NCI-H1930 (cell line): ENCODE measurements at places on chromosomes 7 and 10.

DNA sequence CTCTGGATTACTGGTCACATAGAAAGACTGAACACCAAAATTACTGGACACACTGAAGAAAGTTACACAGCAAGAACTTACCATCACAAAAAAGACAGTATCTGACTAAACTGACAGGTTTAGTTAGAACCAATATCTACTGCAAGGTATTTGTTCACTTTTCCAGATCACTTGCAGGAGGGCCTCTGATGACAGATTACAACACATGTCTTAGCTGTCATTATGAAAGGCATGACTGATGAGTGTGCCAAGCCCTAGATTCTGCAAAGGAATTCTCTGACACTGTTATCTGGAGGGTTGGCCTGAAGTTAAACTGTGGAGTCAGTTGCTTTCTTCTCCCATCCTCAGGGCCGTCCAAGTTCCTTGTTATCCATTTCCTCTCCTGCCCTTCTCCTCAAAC is 242.7 kb downstream of the KIF20B start:
- DNase-seq, result no peak

DNA sequence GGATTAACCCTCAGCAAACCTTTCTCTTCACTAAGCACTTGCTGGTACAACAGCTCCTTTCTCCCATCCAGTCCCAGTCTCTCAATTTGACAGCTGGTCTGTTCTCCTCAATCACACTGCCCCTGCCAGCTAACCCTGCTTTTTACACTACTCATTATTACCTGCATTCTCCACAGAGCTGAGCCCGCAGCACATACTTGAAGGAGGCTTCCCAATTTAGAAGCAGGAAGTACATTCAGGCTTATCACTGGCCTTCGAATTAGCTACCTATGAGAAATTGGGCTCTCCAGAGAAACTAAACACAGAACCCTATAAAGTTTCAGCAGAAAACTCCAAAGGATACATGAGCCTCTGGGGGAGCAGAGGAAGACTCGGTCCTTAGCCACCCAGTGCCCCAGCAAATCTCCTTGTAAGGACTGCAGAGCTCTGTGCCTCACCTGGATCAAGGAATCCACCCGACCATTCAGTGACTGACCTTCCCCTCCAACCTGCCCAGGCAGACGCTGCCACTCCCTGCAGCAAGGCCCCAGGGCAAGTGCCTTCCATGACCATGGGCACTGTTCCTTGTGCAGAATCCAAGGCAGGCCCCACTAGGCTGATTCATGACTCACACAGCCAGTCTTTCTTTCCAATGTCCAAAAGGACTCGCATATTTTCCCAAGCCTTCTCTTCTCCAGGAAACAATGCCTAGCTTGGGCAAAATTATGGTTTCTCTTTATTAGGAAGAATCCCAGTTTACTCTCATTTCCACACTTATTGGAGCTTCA is 68.0 kb downstream of the VOPP1 start:
- no peak for DNase-seq

DNA sequence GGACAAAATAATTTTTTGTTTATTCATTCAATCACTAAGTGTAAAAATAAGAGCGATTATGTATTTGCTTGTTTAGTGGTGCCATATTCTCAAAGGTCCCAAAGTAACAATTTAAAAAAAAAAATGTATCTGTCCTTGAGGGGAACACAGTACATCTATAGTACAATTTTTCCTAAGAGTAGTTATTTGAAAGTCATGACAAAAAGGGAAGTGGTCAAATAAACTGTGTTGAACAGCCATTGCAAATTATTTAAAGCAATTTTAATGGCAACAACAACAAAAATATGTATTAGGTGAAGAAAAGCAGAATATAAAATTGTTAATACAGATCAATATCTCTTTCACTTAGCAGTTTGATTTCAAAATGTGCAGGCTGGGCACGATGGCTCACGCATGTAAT is 943.5 kb downstream of the CNTNAP2 start:
- no peak for DNase-seq

DNA sequence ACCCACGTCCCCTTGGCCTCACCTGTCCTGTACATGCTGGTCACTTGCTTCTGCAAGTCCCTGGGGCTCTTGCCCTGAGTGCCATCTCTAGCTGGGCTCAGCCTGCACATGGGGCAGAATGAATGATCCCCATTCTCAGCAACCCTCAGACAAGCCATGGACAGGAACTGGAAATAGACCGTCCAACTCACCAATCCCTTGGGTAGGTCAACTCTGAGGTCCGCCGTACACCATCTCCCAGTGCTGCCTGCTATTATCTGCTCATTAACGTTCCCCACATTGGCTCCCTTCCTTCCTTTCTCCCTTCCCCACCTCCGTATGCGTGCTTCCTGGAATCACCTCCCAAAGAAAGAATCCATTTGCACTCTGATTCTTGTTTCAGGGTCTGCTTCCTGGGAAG is 335.0 kb downstream of the SFMBT2 start:
- no peak for DNase-seq

DNA sequence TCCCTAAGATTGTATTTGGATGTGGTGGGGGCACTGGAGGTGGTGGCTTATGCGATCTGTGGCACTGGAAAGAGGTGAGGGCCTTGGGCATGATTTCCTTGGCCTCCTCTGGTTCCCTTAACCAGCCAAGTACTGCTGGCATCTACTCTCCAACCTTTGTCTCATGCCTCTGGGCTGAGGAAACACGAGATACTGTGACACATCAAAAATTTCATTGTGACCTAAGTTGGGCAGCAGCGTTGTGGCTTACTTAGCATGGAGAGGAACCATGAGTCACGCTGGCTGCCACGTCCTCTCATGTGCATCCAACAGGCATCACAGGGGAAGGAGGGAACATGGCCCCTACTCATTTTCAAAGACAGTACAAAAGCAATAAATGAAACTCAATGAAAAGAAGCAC is 29.7 kb upstream of the GSDME start:
- DNase-seq, result no peak

- DNase-seq, result no peak
Measured at GRCh38 chr10:132685101-132685891, 100.7 kb downstream of the NKX6-2 start.

DNA sequence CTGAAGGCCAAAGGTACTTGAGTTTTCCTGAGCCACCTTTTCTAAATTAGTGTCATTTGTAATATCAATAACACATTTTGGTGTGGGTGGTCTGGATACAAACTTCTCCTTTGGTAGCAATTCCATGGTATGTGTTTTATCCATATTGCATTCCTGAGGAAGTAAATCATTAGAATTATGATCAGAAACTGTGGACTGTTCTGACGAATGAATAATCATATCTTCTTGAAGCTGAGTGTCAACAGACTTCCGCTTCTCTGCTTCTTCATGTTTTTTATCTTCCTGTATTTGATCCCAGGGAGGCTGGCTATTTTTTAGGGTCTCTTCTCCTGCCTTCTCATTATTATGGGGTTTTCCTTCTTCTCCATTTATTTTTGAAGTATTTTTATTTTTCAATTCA is 81.4 kb downstream of the NRBF2 start:
- no peak for DNase-seq

DNA sequence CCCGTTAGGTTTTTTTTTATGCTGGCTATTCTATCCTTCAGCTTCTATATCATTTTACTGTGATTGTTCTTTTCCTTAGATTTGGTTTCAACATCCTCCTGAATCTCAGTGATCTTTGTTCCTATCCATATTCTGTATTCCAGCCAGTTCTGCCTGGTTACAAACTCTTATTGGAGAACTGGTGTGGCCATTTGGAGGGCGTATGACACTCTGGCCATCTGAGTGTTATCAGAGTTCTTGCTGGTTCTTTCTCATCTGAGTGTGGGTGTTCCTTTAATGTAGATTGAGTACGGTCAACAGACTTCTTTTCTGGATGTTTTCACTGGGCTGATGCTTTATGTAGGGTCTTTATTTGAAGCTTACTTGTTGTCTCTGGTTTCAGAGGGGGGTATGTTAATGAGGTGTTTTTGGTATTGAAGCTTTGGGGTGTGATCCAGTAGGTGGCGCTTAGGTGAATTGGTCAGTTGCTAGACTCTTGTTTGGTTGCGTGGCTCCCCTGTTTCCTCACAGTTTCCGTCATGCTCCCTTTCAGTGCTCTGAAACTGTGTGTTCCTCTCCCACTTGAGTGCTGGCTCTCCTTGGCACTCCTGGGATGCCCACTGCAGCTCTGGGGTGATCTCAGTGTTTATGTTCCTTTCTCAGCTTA is 80.7 kb downstream of the FANK1 start:
- no peak for DNase-seq

DNA sequence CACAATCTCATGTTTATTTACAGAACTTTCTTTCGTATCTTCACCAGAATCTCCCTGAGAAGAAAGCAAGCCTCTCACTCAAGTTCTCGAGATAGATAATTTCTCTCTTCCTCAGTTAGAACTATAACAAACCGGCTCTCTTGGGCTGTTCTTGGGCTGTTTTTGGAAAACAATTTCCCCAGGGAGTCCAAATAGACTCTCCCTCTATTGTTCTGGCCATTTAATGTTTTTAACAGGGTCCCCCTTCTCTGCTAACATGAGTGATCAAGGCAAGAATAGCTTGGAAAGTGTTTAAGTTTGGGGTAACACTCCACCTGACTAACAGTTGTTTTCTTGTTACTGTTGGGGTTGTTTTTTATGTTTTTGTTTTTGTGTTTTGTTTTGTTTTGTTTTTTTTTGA is 64.8 kb upstream of the UCN3 start:
- DNase-seq, result no peak
